Stimulated activated naive CD8-positive, alpha-beta T cell treated with anti-CD3 and anti-CD28 coated beads, Interleukin-15, Interleukin-2, amounts not matched to agents 100 U/mL and 50 U/mL, for 24 hours (primary cell): ENCODE measurements at places on chromosomes 4 and X.
A peak's percentile ranks its signal among the peaks of the same experiment; 100 is the strongest.

DNA sequence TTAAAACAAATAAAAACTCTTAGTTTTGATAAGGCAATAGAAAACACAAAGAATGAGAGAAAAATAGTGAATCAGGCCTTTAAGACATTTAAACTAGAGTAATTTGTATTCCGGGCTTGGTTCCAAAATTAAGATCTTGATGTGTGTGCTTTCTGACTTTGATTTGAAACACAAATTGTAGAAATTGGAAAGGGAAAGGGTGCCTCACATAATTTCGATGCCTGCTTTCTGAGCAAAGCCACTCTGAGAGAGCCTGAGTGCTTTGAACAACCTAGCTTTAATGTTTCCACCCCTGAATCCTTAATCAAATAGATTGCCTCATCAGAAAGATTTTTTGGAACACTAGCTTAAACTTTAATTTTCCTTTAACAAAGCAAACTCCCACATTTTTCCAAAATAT, 666.8 kb downstream of the PCDH18 start:
- DNase-seq = no peak

GRCh38 chr4:180557348-180557747, 1685.9 kb upstream of the TENM3 start:
- no peak for DNase-seq

DNA sequence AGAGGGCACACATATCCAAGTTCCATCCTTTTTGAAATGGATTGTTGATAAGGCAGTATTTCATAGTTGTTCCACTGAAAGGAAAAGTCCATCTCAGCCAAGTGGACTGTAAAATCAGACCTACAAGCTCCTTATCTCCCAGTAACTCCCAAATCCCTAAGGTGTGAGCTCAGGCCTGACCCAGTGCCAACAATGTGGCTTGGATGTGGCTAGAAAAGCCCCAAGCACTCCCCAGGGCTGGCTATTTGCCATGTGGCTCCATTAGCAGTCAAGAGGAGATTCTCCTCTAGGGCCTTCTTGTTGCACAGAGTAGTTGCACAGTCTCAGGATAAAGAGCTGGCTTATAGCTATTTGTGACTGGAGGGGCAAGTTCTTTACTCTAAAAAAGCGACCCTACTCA, 25.0 kb upstream of the DGKK start:
- DNase-seq = no peak

DNA sequence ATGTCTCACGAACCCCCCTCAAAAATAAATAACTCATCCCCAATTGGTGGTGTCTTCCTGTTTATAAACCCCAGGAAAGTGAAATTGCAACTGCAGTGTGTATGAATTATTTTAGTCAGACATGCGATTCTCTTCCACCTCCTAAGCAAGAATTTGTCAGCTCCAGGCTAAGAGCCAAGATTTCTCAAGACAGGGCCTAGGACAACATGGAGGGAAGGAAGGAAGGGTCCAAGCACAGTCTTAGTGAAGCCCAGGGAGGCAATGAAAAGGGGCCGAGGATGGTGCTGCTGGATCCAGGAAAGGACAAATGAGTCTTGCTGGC, 20.0 kb downstream of the SH3KBP1 start:
- DNase-seq = no peak

GRCh38 chr4:182752158-182752910, 164.9 kb downstream of the DCTD start:
- DNase-seq = no peak

DNA sequence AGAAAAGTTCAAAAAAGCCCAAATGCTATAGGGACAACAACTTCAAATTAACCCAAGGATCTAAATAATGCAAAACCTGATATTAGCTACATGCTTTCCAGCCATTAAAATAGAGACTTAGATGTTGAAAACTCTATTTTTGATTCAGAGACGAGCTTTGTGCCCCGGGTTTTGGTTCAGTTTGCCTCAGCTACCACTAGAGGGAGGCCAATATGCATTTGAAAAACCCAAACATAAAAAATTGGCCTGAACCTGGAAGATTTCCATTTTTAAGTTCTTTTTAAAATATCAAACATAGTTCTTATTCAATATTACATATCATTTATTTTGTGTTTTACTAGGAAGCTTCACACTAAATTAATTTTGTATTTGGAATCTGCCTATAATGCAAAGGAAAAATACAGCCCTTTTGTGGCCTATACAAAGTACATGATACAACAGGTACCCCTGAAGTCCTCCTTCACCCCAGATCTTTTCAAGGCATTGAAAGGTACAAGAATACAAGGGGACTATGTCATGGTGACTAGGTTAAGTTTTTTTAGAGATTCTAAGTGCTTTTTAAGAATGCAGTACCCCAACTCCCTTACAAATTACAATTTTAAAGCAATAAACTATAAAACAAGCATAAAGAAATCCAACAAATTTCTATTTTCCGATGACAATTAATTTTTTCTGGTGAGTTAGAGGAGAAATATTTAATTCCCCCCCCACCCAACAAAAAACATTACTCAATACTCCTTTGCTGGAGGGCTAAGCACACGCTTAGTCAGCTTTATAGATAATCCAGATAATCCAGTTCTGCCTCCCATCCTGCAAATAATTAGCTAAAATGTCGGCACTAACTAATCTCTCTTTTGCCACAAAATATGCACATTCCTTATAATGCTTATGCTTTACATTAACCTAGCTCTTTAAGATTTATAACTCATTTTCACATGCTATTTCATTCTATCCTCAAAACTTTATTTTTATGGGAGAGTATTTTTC, 97.7 kb upstream of the PTPN13 start:
- peak; percentile 15 for DNase-seq

- DNase-seq = no peak
Measured at GRCh38 chr4:121685257-121685656, 11.5 kb downstream of the ANXA5 start.

DNA sequence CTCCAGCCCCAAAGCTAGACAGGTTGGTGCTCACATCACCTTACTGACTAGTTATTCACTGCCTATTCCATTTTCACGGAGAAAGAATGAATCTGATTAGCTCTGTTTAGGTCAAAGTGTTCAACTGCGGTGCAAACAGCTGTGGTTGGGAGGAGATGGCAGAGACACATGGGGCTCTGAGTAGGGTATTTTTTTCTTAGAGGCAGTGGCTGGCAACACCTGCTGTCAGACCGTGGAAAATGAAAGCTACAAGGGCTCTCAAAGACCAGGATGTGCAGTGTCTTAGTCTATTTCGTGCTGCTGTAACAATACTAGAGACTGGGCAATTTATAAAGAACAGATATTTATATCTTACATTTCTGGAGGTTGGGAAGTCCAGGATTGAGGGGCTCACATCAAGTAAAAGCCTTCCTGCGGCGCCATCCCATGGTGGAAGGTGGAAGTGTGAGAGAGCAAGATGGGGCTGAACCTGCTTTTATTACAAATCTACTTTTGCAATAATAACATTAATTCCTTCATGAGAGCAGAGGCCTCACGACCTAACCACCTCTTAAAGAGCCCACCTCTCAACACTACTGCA, 10.6 kb downstream of the NYX start:
- DNase-seq = no peak

DNA sequence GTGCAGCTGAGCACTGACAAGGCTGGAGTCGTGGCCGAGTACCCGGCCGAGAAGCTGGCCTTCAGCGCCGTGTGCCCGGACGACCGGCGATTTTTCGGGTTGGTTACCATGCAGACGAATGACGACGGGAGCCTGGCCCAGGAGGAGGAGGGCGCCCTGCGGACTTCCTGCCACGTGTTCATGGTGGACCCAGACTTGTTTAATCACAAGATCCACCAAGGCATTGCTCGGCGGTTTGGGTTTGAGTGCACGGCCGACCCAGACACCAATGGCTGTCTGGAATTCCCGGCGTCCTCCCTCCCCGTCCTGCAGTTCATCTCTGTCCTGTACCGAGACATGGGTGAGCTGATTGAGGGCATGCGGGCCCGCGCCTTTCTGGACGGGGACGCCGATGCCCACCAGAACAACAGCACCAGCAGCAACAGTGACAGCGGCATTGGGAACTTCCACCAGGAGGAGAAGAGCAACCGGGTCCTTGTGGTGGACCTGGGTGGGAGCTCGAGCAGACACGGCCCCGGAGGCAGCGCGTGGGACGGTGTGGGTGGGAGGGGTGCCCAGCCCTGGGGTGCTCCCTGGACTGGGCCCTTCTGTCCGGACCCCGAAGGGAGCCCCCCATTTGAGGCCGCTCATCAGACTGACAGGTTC, 24.3 kb downstream of the RGS12 start:
- DNase-seq = no peak

- no peak for DNase-seq
Measured at GRCh38 chr4:188078116-188078515, 31.3 kb downstream of the TRIML2 start.

DNA sequence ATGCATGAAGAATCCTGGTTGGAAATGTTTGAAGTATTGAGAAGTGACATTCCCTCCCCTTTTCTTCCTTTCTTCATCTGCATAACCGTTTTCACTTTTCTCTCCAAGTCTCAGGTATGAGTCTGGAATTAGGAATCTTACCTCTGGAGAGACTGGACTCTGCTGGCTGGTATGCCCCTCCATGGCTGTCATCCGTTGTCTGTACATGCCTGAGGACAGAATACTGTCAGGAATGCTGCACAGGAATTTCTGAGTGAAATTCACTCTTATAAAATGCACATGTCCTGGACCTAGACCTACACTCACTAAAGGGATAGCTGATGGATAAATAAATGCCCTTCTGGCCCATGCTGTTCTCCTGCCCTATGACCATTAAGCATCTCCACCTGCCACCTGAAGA, 179.5 kb downstream of the MSN start:
- DNase-seq = no peak

GRCh38 chrX:17933856-17934255, 72.8 kb upstream of the RAI2 start:
- no peak for DNase-seq

DNA sequence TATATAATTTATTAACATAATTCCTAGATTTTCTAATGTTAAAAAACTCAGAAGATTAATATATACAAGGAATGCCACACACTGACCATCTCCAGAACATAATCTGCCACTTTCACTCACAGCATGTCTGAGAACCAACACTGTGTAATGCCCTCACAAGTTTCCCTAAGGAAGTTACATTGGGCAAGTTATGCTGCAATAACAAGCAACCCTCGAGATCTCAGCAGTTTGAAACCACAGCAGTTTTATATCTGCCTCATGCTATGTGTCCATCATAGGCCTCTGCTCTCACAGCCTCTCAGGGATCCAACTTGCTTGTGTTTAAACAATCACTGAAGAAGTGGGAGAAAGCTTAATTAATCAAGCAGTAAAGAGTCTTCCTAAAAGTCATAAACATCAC, 250.0 kb upstream of the SLC7A11 start:
- DNase-seq = no peak

GRCh38 chr4:98685225-98686042, 27.0 kb upstream of the TSPAN5 start:
- DNase-seq = no peak

DNA sequence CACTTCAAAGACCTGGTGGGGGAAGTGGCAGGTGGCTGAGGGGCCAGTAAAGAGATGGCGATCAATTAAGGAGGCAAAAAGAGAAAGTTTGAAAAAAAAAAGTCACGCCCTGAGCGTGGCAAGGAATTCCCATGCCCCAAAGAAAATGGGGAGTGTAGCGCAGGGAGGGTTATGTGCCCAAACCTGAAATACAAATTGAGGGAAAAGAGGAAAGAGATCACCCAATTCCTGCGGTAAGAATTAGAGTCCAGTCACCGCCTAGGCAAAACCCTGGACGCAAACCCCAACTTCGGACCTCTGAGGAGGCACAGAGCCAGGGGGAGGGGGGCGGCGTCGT, 595 bp downstream of the ENOX2 start:
- no peak for DNase-seq

- no peak for DNase-seq
Measured at GRCh38 chr4:71375494-71375893, 36.7 kb downstream of the SLC4A4 start.

- DNase-seq = no peak
Measured at GRCh38 chrX:150165776-150166610, 197.1 kb upstream of the MAMLD1 start.
